Gastrocnemius medialis (tissue), 4 donors: ENCODE measurements at places on chromosomes 7 and 10.

DNA sequence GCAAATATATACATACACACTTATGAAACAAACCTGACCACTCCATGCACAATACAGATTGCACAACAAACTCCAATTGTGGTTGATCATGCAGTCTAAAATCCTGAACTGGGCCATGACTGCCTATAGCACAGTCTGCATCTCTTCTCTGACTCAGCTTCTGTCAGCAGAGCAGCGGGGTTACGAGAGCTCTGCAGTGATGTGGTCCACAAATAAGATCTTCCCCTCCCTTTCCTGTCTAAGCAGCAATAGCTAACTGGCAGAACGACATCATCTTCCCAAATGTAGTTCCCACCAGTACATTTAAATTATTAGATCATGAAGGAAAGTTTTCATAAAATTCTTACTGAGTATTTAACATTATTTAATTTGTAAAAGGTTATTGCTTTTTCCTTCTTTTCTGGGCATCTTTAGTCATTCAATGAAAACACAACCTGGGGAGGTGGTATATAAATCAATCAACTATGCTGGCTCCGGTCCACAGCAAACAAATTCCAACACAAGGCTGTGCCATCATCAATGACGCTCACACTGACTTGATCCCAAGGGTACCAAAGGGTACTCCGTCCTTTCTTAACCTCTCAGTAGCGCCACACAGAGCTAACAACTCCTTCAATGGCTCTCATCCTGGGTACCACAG, 17.1 kb downstream of the ARHGAP21 start:
- DNase-seq = no peak

- no peak for DNase-seq
Measured at GRCh38 chr10:130026670-130027456, 62.8 kb upstream of the EBF3 start.

- DNase-seq = no peak
Measured at GRCh38 chr7:95088536-95089215, 181.3 kb downstream of the PPP1R9A start.

GRCh38 chr7:116236020-116236630, 25.8 kb downstream of the TES start:
- DNase-seq = no peak
